ENCODE measurements at places on chromosomes 3 and 15.
A peak's percentile ranks its signal among the peaks of the same experiment; 100 is the strongest.

- no peak for DNase-seq
Measured at GRCh38 chr3:99918715-99919114, 101.1 kb downstream of the CMSS1 start.

- DNase-seq = no peak
Measured at GRCh38 chr3:69716119-69716518, 23.1 kb upstream of the MITF start.

DNA sequence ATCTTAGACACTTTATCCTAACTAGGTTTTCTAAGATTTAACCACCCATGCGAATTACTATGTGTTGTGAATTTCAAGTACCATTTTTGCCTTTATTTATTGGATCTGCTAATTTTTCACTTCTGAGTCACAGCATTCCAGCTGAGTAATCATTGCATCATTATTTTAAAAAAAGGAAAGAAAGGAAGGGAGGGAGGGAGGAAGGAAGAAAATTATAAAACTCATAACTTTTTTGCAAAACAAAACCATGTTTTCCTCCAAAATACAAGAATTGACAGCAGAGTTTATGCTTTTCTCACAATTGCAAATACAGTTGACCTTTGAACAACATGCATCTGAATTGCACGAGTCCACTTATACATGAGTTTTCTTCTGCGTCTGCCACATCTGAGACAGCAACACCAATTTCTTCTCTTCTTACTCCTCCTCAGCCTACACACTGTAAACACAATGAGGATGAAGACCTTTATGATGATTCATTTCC lies 651.4 kb upstream of the NECTIN3 start:
- no peak for DNase-seq

- DNase-seq = no peak
Measured at GRCh38 chr3:172359231-172359630, 89.0 kb downstream of the GHSR start.

DNA sequence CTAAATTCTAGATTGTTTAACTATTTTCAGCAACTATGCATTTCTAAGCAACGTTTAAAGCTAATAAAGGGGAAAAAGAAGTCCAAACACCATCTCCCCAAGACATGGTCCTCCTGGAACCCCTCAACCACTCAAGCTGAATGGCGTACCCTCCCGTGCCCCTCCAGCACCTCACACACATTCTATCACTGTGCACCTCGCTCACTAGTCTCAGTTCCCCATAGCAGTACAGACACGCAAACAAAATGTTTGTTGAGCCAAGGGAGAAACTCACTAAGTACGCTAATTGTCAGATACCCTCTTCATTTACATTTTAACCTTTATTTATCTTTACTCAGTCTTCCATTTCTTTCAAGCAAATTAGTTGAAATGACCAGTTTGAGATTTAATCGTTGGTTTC lies 48.8 kb downstream of the ACAP2 start:
- DNase-seq = no peak

DNA sequence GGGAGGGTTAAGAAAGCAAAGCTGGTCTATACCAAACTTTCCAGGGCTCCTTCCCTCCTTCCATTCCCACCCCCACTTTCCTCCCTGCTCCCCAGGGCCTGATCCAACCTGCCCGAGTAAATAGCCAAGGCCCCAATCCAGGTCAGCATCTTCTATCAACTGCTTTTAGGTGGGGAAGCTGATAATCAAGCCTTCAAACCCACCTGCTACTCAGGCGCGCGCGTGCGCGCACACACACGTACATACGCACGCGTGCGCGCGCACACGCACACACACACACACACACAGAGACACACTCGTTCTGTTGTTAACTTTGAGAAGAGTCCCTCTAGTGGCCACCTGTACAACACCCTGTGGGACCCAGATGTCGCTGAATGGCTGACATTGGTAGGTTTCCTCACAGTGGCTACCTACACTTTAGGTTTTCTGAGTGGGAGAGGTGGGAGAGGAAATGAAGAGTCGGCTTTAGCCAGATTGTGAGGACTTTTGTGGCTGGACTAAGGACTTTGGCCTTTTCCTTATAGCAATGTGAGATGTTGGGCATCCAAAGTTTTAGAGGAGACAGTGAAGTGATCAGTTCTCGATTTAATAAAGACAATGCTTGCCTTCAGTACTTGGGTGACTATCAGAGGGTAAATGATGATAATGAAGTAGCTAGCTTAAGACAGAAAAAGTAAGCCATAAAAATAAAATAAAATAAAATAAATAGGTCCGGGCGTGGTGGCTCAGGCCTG lies 179.9 kb upstream of the C2CD4B start:
- DNase-seq = peak; percentile 17

All from stimulated activated CD4-positive, alpha-beta T cell treated with anti-CD3 and anti-CD28 coated beads, Interleukin-2, amount 100 ng/mL, for 48 hours (primary cell).